HT1080 (cell line): ENCODE measurements at places on chromosomes 2 and 18. TPM values are rescaled to one million over a fixed set of nuclear protein-coding genes. Genes with fewer than 3 reads are reported as not detected.

GRCh38 chr2:223601932-223602666 is at the start of gene SCG2:
SCG2 (minus strand) TSS chr2:223602361; CDS start chr2:223599282, 3,079 bp downstream.
- peak; percentile 87 for DNase-seq

DNA sequence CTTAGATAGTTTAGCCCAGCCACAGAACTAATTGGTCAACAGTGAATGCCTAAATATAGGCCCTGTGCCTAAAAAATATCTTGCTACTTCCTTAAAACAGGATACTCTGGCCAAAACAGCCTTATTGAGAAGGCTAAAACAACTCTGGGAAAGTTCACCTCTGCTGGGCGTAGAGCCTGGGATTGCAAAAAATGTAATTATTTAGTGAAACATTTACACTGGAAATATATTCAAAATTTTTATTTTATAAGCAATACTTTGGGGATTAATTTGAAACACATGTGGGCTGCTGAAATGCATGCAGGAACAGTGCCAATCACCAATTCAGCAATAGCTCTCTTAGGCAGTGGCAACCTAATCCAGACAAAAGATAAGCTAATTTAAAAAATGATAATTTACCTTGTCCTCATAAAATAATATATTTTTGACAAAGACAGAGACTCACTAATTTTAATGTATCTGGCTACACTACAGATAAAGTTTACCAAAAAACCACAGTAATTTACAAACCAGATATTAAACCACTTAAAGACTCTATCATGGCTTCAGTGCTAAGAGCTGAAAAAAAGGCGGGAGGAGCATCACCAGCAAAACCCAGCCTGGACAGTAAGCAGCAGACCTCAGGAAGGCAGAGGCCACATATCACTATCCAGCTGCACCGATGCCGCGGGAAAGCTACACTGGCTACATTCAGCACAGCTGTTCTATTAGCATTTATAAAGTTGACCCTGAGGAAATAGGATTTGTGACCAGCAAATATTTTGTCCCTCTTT is 18.5 kb downstream of the TRAK2 start:
- no peak for DNase-seq

GRCh38 chr2:148832637-148833036 is 42.4 kb upstream of the KIF5C start:
- no peak for DNase-seq

- peak; percentile 62 for DNase-seq
Observed at GRCh38 chr2:101160454-101160853, 9.3 kb upstream of the TBC1D8 start.

- no peak for DNase-seq
Observed at GRCh38 chr2:204720874-204721273, 175.6 kb downstream of the PARD3B start.

Gene C2orf80
- total RNA-seq: not detected in 2 replicates

Gene SFXN5
- 10.8 and 13.8 TPM in 2 replicates for total RNA-seq

Gene LYG1
- 0.17 TPM in 1 of 2 replicates, not detected in the other for total RNA-seq

Gene COLEC11
- total RNA-seq: 0.72 and 2.2 TPM in 2 replicates

Gene TANC1
- 17.0 and 20.0 TPM in 2 replicates for total RNA-seq

DNA sequence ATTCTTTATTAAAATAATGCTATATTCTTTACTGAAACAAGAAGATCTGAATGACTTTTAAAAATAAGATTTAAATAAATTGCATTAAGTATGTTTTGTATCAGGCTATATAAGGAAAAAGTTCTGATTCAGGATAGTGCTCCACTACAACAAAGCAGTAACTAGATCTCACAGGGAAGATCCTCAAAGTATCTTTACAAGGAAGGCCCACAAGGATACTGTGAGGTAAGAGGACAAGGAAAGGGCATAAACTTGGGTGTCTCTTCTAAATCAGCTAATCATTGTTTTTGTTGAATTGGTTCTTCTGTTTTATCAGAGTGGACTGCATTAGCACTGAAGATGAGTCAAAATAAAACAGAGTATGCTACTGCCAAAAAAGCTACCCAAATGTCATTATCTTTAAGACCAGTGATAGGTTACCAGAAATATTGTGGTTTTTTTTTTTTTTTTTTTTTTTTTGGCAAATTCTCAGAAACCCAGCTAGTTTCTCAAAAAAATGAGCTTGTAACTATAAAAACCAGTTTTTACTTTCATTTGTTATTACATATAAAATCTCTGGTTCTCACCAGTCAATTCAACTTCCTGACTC is 160.9 kb downstream of the BAZ2B start:
- DNase-seq: no peak

Gene TGFA
- total RNA-seq: 25.8 and 28.2 TPM in 2 replicates

- no peak for DNase-seq
Observed at GRCh38 chr2:60766283-60766682, 10.2 kb downstream of the PAPOLG start.

DNA sequence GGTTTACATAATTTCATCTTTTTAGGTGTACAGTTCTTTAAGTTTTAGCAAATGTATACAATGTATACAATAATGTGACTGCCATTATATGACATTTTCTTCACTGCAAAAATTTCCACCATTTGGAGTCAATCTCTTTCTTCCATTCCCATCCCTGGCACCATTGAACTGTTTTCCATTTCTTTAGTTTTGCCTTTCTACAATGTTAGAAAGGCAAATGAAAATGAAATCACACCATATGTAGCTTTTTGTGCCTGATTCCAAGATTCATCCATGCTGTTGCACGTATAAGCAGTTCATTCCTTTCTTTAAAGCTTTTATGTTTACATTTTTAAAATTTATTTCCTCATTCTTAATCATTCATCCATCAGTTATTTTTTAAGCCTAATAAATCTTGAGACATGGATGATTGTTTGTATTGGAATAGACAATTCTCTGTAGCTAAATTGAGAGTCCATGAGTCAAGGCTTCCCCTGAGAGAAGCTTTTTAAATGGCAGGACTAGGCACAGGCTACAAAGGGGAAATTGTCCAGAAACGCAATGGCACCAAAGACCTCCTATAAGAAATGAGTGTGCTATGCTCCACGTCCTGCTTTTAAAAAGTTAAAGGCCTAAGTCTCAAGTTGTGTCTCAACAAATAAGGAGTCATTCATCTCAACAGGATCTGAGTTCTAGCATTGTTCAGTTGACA is 8.7 kb upstream of the COL5A2 start:
- no peak for DNase-seq

Gene SIX3
- total RNA-seq: not detected in 2 replicates

Gene MTCL1
- 20.5 and 28.8 TPM in 2 replicates for total RNA-seq

GRCh38 chr2:232028631-232029030 is 67.1 kb downstream of the DIS3L2 start:
- DNase-seq: no peak

DNA sequence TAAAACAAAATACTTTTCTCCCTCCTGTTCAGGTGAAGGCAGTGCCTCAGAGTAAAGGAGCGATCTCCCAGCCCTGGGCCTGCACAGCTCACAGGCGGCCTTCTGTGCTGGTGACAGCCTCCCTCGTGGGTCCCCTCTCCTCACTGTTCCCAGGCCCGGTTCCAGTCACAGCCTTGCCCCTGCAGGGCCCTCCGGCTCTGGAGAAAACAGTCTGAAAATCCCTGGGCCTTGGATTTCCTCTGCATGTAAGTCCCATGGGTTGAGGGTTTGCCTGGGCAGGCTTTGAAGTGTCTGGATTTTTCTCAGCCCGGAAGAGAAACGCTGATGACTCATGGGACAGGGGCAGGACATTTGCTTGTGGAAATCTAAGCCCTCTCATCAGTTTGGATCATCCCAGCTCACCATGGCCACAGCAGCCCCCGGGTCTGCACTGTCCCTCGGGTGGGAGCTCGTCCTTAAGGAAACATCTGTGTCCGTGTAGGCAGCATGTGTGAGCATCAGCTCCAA is 186.1 kb upstream of the RAB12 start:
- DNase-seq: peak; percentile 83

DNA sequence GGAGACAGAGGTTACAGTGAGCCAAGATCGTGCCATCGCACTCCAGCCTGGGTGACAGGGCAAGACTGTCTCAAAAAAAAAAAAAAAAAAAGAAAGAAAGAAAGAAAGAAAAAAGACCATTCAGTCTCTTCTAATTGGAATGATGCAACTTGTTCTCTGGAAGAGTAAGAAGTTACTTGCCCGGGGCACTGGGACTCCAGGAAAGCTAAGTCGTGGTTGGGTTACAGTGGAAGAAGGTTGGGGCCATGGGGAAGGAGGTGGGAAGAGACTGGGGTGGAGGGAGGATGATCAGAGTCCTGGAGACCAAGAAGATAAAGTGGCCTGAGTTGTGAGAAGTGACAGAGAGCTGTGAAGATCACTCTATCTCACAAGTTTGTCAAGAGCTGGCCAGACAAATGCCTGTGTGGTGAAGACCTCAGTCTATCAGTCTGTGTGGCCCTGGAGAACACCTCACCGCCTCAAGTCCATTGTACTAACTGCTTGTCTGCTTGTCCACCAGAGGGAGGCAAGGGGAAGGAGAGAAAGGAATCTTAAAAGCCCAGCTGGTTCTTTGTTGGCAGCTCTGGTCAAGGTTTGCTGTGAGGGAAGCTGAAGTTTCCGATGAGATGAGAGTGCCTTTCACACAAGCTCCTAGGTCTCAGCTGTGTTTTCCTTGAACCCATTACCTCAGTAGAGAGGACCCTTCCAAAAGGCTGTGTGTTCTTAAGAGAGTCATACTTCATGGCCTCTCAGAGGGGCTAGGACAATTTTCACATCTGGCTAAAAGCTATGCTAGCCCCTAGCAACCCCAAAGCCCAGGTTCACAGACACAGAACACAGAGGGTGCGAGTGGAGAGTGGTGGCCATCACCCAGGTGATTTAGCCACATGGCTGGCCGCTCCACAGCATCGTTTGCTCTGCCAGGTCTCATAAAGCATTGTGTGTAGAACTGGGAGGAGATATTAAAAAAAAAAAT is 72.0 kb upstream of the TMEM178A start:
- DNase-seq: peak; percentile 73

DNA sequence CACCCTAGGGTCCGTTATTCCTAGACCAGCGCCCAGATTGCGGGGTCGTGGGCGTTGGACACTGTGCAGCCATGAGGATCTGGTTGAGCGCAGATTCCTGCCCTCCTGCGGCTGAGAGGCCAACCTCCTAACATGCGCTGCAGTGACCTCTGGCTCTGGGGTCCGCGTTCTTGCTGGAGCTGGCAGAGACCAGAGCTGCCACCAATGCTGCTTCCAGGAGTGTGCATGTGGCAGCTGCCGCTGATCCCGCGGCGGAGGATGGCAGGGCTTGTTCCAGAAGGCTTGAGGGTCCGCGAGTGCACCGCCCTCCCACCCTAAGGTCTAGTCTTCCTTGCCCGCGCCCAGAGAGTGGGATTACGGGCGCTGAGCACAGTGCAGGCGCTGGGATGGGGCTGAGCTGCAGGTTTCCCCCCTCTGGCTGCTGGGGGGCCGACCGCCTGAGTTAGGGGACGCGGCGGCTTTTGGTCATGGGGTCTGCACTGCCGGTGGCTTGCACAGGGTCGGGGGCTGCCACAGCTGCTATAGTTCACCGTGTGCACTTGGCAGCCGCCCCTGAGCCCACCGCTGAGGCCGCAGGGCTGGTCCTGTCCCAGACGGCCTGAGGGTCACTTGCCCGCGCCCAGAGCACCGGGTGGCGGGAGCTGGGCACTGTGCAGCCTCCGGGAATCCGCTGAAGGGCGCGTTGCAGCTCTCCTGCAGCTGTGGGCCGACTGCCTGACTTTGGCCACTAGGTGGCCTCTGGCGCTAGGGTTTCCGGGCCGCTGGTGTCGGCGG is 145.9 kb downstream of the CCDC74A start:
- peak; percentile 78 for DNase-seq

Gene IL36B
- total RNA-seq: not detected in 2 replicates

- no peak for DNase-seq
Observed at GRCh38 chr2:46794693-46795317, 120.8 kb downstream of the MCFD2 start.

GRCh38 chr18:35291166-35291565 is 1.1 kb upstream of the ZSCAN30 start:
- no peak for DNase-seq

DNA sequence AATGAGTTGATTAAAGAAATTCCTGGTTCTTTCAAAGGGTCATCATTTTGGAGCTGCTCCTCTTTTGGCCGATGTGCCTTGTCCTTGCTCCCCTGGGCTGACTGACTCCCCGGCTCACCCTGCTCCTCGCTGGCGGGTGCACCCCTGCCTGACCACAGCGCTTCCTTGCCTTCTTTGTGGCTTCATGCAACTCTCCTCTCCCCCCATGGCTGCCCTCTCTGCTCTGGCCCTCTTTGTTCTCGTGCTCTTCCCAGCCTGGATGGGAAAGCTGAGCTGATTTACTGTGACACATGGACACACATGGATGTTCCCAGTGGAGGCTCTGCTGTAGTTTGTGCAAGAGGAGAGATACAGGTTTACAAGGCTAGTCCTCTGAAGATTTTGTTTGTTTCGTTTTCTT is 234.6 kb downstream of the HAUS1 start:
- no peak for DNase-seq

Gene PRKAG3
- not detected in 2 replicates for total RNA-seq

- no peak for DNase-seq
Observed at GRCh38 chr2:238294393-238295143, 6.2 kb upstream of the PER2 start.

GRCh38 chr2:64696636-64697035 is 42.9 kb upstream of the SERTAD2 start:
- DNase-seq: no peak

Gene OTX1
- 0.06 TPM in 1 of 2 replicates, not detected in the other for total RNA-seq

- no peak for DNase-seq
Observed at GRCh38 chr2:240646900-240647502, 21.7 kb downstream of the GPR35 start.

- DNase-seq: peak; percentile 24
Observed at GRCh38 chr2:212777020-212777491, 238.5 kb upstream of the ERBB4 start.

DNA sequence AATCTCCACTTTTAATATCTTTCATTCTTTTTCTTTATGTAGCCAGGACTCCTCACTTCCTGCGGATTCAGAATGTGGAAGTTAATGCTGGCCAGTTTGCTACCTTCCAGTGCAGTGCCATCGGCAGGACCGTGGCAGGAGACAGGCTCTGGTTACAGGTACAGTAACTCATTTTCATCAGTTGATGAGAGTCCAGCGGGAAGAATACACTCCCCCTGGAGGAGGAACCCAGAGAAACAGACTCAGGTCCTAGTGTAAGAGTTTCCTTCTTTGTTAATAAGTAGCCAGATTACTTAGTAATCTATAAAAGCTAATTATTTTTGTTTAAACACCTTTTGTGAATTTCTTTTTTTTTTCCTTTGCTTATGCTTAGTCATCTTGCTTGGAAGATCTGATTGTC is 359.4 kb downstream of the PTPRM start:
- DNase-seq: no peak

GRCh38 chr18:27704736-27705361 is 472.1 kb downstream of the CDH2 start:
- no peak for DNase-seq
